NCI-H526 treated with DMSO at 0.1 percent for 48 hours (cell line): ENCODE measurements at places on chromosomes 7 and 10.

GRCh38 chr7:154198481-154198880, 146.3 kb downstream of the DPP6 start:
- no peak for DNase-seq

- DNase-seq = no peak
These were observed 674.9 kb upstream of the POM121L12 start for GRCh38 chr7:52360541-52360940.

DNA sequence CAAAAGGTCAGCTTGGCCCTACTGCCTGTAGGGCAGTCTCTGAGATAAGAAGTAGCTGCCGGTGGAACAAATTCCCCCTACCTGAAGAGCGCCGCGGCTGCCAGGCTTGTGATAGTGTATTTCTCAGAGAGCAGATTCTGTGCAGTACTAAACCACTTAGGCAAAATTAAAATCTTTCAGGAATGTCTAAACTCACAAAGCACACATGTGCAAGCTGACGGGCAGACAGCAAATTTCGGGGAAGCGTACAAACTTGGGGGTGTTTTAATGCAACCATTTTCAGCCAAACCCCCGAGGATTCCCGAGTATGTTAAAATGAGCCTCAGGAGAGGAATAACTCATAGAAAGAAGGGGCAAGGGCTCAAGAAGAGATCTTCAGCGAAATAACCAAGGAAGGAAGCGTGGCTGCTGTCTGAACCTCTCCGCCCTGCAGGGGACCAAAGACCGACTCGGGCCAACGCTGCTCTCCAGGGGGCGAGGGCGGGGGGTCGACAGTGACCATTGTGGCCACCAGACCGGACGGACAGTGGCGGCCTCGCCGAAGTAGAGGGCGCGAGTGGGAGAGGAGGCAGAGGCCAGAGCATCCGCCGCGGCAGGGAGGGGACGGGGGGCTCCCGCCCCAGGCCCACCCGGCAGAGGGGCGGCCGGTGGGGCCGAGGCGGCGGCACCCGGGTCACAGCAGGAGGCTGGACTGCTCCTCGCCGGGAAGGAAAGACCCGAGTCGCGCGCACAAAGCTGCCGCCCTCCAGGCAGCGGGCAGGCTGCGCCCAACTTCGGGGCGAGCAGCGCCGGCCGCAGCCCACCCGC, 819 bp downstream of the HYCC1 start:
- peak; percentile 34 for DNase-seq

GRCh38 chr10:125060026-125060425, 100.3 kb downstream of the CTBP2 start:
- DNase-seq = no peak

DNA sequence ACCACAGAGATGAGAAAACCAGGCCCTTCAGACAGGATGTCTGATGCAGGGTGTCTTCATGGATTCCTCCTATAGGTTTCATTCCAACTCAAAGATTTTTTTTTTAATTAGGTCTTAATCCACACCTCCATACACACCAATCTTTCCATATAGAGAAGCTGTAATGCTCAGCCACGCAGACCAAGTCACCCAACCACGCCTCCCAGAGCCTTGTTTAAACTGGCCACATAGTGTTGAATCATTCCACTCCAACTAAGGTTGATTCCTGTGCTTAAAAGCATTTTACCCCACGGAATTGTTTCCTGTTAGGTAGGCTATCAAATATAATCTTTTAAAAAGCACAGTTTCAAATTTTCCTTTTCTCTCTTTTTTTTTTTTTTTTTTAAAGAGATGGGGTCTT, 153.6 kb downstream of the TYW1B start:
- DNase-seq = no peak

DNA sequence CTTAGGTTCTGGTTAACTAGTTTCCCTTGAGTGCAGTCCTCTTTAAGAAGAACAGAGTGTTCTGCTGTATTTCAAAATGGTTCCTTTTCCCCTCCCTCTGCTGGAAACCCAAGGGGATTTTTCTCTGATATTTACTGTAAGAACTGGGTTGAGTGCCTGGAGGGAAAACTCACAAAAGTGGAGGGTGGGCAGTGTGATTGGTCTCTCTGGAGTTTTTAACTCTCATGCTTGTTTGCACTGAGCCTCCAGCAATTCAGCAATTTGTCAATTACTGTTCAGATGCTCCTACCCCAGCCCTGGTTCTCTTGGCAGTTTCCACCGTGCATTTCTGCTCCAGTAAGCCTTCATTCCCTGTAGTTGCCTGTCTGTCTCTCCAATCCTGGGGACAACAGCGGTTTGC, 273.4 kb upstream of the SORCS1 start:
- DNase-seq = no peak
